Mucosa of descending colon (tissue), 3 donors: ENCODE measurements at places on chromosomes 2 and 18. TPM values are rescaled to one million over a fixed set of nuclear protein-coding genes. Genes with fewer than 3 reads are reported as not detected.

DNA sequence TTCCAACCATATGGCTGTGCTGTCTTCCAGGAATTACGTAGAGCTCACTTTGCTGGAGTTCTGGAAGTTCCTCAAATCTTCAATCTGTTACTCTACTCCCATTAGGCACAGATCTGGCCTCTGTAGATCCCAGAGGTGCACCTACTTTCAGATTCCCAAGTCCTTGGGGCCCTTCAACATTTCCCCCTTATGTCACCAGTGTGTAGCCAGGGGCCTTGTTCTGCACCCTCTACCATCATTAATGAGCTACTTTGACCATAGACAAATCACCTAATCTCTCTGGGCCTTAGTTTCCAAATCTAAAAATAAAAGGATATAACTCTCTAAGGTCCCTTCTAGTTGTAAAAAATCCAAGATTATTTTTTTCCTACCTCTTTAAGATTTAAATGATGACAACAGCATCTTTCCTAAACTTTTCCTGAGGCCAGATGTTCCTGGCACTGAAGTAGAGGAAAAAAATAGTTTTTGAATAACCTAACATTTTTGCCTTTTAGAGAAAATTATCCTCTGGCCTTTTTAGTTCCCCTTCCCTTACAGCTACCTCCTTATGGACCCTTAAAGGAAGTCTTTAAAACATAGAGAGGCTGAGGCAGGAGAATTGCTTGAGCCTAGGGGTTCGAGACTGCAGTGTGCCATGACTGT lies 31.0 kb upstream of the WIPF1 start:
- no peak for DNase-seq

- peak; percentile 76 for DNase-seq
These were observed 1.0 kb upstream of the ANKRD62 start for GRCh38 chr18:12092398-12093229.

SPP2 gene
- not detected for total RNA-seq

DNA sequence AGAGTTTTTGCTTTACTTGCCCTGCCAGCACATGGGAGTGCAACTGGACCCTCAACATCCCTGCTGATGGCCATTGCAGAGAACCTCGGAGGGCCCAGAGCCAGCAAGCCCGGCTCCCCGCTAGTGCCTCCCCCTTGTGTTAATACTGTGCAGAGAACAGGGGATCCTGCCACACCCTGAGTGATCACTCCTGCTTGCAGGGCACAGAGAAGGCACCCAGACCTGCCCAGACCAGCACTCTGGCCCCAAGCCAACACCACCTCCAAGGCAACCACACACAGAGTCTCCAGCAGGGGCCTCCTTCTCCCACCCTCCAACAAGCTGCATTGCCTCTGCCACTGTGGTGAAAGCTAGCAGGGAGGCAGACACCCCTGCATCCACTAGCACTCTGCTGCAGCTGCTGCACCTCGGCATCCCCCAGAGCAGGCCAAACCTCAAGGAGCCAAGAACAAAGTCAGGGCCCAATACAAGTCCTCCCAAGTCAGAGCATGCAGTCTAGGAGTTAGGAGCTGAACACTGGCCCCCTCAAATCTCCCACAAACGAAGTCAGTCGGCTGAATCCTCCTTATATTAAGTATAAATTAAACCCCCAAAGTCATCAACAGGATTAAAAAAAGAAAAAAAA lies 157.7 kb downstream of the CCDC178 start:
- no peak for DNase-seq

STARD6 gene
- total RNA-seq, result not detected

CHRND gene
- total RNA-seq, result not detected
